Aorta (tissue), 5 donors: ENCODE measurements at places on chromosomes 11 and 22.

DNA sequence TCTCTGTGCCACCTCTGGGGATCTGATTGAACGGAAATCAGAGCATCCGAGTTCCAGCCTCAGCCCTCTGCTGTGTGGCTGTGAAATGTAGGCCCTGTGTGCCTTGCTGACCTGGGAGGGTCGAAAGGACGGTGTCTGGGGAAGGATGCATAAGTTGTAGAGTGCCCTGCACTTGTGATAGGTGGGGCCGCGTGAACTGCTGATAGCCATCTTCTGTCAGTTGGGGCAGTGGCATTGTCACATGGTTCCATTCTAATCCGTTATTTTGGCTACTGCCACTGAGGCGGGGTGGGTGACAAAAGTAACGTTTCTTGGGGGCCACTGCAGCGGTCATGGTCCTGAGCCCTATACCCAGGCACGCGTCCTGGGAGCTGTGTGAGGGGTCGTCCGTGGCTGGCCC lies 63.4 kb downstream of the LRP5 start:
- no peak for DNase-seq

GRCh38 chr22:17957204-17957603 lies 67.2 kb downstream of the MICAL3 start:
- no peak for DNase-seq

DNA sequence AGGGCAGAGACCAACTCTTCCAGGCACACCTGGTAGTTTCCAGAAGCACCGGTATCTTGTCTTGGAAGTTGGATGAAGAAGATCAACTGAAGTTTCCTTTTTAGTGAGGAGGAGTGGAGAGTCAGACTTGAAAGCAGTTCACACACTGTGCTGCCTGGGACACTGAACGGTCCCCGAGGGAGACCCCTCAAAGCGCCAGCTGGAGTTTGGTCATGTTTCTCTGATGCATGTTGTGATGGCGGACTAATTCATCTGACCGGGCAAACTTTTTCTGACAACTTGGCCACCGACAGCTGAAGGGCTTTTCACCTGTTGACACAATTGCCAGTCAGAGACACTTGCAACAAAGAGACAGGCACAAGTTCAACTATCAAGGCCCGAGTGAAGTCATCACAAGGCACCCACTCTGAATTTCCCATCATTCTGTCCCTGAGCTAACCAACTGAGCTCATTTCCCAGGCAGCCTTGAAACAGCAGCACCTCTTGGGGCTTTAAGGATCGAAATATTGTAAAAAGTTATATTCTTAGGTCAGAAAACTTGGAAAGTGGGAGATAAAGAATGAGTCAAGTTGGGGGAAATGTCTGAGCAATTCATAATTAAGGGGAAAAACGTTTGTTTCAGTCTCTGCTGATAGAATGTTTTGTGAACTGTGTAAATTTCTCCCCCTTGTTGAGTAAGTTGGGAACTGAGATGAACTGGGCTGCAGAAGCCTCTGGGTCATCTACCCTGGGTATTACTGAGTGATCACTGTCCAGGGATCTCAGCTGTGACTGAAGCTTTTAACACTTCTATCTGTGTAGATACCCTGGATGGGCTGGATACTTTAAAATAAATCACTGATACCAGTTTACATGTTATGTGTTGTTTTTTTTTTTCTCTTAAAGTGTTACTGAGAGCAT lies 46.2 kb downstream of the WT1 start:
- DNase-seq: no peak

DNA sequence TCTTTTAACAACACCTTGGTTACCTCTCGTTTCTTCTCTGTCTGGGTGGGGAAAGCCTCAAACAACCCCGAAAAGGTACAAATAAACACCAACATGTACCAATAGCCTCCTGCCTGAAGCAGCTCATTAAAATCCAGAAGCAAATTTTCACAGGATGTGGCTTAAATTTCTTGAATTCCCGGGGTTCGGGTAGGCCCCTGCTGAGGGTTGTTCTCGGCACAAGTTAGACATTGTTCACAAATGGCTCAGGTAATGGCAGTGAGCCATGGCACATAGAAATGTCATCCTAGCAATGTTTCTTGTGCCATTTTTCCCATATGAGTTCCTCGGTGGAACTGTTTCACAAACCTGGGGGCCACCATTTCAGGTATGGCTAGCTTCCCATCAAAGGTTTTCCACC lies 19.7 kb upstream of the GLYATL1 start:
- DNase-seq: no peak
